ENCODE measurements at places on chromosomes 3 and 15.

- H3K4me3 ChIP-seq: no peak overlapping the region
- no peaks in the 10 kb centered on the region for H3K4me1 ChIP-seq
- no peak for DNase-seq
- H3K27ac ChIP-seq: no peak overlapping the region
- no peaks in the 10 kb centered on the region for H3K27me3 ChIP-seq
- H3K36me3 ChIP-seq: no peaks in the 10 kb centered on the region
Measured at GRCh38 chr3:133103706-133104105, 65.5 kb downstream of the TMEM108 start.

- no peaks in the 10 kb centered on the region for H3K4me1 ChIP-seq
- DNase-seq: no peak
- no peak overlapping the region for H3K27ac ChIP-seq
- H3K36me3 ChIP-seq: peaks cover 64% of the 10 kb centered on the region
Measured at GRCh38 chr3:185595526-185595925, 9.4 kb downstream of the SENP2 start.

GRCh38 chr3:183301937-183302580 lies 49.0 kb downstream of the B3GNT5 start:
- H3K36me3 ChIP-seq: no peaks in the 10 kb centered on the region
- no peak overlapping the region for H3K27ac ChIP-seq
- H3K4me1 ChIP-seq: peaks cover 6% of the 10 kb centered on the region
- H3K27me3 ChIP-seq: no peaks in the 10 kb centered on the region
- no peak overlapping the region for H3K4me3 ChIP-seq
- no peak for DNase-seq

GRCh38 chr3:54426381-54426780 lies 304.0 kb downstream of the CACNA2D3 start:
- no peaks in the 10 kb centered on the region for H3K27me3 ChIP-seq
- H3K4me1 ChIP-seq: peaks cover 3% of the 10 kb centered on the region
- DNase-seq: no peak
- no peak overlapping the region for H3K4me3 ChIP-seq

DNA sequence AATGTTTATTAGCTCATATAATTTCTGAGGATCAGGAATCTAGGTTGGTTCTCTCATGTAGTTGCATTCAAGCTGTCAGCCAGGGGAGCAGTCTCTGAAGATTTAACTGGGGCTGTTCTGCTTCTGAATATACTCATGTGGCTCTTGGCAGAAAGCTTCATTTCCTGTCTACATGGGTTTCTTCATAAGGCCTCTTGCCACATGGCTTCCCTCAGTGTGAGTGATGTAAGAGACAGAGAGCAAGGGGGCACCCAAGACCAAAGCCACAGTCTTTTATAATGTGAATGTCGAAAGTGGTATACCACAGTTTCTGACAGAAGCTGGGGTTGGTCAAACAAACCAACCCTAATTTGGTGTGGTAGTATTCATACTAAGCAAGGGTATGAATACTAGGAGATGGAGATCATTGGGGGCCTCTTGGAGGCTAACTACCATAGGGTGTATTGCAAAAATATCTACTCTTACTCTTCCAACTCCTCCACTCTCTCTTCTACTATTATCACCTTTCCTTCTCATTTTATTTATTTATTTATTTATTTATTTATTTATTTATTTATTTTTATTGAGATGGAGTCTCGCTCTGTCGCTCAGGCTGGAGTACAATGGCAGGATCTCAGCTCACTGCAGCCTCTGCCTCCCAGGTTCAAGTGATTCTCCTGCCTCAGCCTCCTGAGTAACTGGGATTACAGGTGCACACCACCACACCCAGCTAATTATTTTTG lies 123.8 kb downstream of the B3GALNT1 start:
- no peaks in the 10 kb centered on the region for H3K27me3 ChIP-seq
- H3K27ac ChIP-seq: no peak overlapping the region
- H3K4me3 ChIP-seq: no peak overlapping the region
- H3K4me1 ChIP-seq: no peaks in the 10 kb centered on the region
- no peak for DNase-seq

- H3K4me3 ChIP-seq: peak overlapping the region; percentile 78
- peak overlapping the region; percentile 39 for H3K27ac ChIP-seq
- peaks cover 10% of the 10 kb centered on the region for H3K4me1 ChIP-seq
- DNase-seq: peak; percentile 78
- H3K36me3 ChIP-seq: no peaks in the 10 kb centered on the region
- peaks cover 25% of the 10 kb centered on the region for H3K27me3 ChIP-seq
Measured at GRCh38 chr3:183253528-183254486, 754 bp downstream of the B3GNT5 start.

DNA sequence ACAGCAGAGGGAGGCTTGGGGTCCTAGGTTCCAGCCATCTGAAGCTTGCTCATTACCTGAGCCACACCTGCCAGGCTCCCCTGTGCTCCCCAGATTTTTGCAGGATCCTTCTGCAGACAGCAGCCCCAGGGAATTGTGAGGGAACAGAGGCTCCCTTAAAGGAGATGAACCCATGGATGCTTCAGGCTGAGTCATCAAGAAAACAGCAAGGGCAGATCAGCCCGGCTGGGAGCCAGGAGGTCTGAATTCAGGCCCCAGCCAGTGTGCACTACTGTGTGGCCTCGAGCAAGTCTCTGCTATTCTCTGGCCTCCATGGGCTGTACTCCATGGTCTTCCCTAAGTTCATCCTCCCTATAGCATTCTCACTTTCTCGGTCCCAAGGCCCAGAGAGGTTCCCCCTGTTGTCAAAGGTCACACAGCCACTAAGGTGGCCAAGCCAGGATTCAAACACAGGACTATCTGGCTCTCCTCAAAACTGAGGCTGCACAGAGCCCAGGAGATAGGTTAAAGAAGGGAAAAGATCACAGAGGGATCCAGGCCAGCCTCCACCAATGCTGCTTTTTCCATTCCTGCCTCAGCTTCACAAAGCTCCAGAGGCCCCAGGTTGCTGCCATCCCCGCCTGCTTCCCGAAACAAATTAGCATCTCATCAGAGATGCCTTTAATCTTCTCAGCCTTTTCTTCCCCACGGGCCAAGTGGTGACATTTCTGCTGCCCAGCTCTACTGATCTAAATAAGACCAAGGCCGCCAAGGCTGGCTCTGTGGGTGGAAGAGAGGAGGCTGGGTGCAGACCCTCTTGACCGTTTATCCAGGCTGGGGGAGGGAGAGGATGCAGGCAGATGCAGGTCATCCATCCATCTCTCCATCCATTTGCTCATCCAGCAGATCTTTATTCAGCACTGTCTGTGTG lies 21.2 kb upstream of the GRIP2 start:
- peaks cover 3% of the 10 kb centered on the region for H3K4me1 ChIP-seq
- no peaks in the 10 kb centered on the region for H3K36me3 ChIP-seq
- H3K27ac ChIP-seq: no peak overlapping the region
- no peaks in the 10 kb centered on the region for H3K27me3 ChIP-seq

- H3K4me1 ChIP-seq: no peaks in the 10 kb centered on the region
- DNase-seq: no peak
- H3K27ac ChIP-seq: no peak overlapping the region
- H3K27me3 ChIP-seq: no peaks in the 10 kb centered on the region
Measured at GRCh38 chr3:57981483-57982087, 26.6 kb upstream of the FLNB start.

DNA sequence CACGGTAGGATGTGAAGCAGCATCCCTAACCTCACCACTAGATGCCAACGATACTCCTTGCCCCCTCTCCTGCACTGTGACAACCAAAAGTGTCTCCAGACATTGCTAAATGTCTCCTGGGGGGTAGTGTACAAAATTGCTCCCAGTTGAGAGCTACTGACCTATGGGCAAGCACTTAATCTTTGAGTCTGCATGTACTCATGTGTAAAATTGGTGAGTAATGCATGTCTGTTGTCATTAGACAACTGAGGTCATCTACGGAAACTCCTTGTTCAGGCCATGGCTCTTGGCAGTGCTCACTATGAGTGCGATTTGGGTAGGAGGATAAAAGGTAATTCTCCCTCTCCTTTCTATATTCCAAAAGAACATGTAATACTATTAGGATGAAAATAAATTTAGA lies 29.2 kb downstream of the PDHB start:
- no peaks in the 10 kb centered on the region for H3K27me3 ChIP-seq
- H3K4me3 ChIP-seq: no peak overlapping the region
- no peaks in the 10 kb centered on the region for H3K4me1 ChIP-seq
- H3K27ac ChIP-seq: no peak overlapping the region
- DNase-seq: no peak
- no peaks in the 10 kb centered on the region for H3K36me3 ChIP-seq

DNA sequence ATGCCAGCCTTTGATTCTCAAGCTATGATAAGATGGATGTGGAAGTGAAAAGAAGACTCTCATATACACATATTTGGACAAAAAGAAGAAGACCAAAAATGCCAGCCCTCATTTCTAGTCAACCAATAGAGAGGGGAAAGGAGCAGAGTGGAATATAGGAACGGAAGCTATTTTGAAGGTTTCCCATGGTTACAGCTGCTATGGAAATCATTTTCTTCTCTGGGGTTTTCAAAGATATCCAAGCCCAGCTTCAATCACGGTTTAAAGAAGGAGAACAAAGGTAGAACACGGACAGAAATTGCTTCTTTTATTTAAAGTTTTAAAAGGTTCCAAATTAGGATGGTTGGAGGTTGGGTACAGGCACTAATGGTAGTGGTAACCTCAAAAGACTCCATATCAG lies 181.0 kb upstream of the PRICKLE2 start:
- no peaks in the 10 kb centered on the region for H3K27me3 ChIP-seq
- H3K36me3 ChIP-seq: no peaks in the 10 kb centered on the region
- H3K4me3 ChIP-seq: no peak overlapping the region
- H3K4me1 ChIP-seq: no peaks in the 10 kb centered on the region
- no peak overlapping the region for H3K27ac ChIP-seq

GRCh38 chr3:39088889-39089288 lies 18.5 kb downstream of the GORASP1 start:
- H3K27ac ChIP-seq: no peak overlapping the region
- peaks cover 44% of the 10 kb centered on the region for H3K36me3 ChIP-seq
- no peak overlapping the region for H3K4me3 ChIP-seq
- no peaks in the 10 kb centered on the region for H3K27me3 ChIP-seq

DNA sequence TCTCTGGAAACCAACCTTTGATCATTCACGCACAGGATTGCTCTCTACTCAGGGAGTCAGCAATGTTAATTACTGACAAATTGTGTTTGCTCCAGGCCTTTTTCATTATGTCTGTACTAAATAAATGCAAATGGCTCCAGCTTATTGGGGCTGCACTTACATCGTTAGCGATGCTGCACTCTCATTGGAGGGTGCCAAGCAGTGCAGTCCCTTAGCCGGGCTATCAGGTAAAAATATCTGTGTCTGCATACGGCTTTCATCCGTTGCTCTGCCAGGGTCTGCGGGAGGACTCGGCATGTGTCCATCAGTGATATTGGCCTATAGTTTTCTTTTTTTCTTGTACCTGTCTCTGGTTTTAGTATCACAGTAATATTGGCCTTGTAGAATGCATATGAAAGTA lies 471.5 kb upstream of the CADM2 start:
- no peak overlapping the region for H3K4me3 ChIP-seq
- no peak for DNase-seq
- no peaks in the 10 kb centered on the region for H3K36me3 ChIP-seq
- H3K27me3 ChIP-seq: no peaks in the 10 kb centered on the region
- H3K27ac ChIP-seq: no peak overlapping the region
- peaks cover 4% of the 10 kb centered on the region for H3K4me1 ChIP-seq

GRCh38 chr15:39869858-39870515 lies 50.1 kb downstream of the GPR176 start:
- no peaks in the 10 kb centered on the region for H3K36me3 ChIP-seq
- H3K27ac ChIP-seq: no peak overlapping the region
- no peaks in the 10 kb centered on the region for H3K27me3 ChIP-seq
- H3K4me3 ChIP-seq: no peak overlapping the region

GRCh38 chr3:69379661-69380060 lies 6.2 kb downstream of the FRMD4B start:
- no peak for DNase-seq
- H3K27ac ChIP-seq: no peak overlapping the region
- H3K4me1 ChIP-seq: no peaks in the 10 kb centered on the region
- no peaks in the 10 kb centered on the region for H3K27me3 ChIP-seq
- H3K36me3 ChIP-seq: no peaks in the 10 kb centered on the region
- no peak overlapping the region for H3K4me3 ChIP-seq

- H3K4me3 ChIP-seq: no peak overlapping the region
- no peak for DNase-seq
- no peaks in the 10 kb centered on the region for H3K36me3 ChIP-seq
- no peak overlapping the region for H3K27ac ChIP-seq
- H3K27me3 ChIP-seq: no peaks in the 10 kb centered on the region
- no peaks in the 10 kb centered on the region for H3K4me1 ChIP-seq
Measured at GRCh38 chr15:98744506-98744905, 96.2 kb downstream of the IGF1R start.

- no peaks in the 10 kb centered on the region for H3K36me3 ChIP-seq
- H3K27ac ChIP-seq: no peak overlapping the region
- peaks cover 11% of the 10 kb centered on the region for H3K4me1 ChIP-seq
Measured at GRCh38 chr15:70151462-70151861, 53.7 kb upstream of the TLE3 start.

DNA sequence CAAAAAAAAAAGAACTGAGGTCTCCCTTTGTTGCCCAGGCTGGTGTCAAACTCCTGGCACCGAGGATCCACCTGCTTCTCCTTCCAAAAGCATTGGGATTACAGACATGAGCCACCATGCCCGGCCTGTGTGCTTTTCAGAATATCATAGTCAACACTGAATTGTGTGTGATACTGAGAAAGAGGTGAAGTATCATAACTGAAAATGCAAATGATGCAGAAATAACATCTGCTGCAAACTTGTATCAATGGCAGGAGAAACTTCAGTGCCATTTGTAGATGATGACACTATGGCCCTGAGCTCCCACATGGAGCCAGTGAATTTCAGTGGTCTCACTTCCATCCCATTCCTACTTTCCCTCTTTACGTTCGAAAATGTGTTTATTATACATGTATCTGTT lies 21.9 kb downstream of the IL12A start:
- no peaks in the 10 kb centered on the region for H3K4me1 ChIP-seq
- no peaks in the 10 kb centered on the region for H3K27me3 ChIP-seq
- no peak overlapping the region for H3K27ac ChIP-seq
- no peaks in the 10 kb centered on the region for H3K36me3 ChIP-seq
- no peak overlapping the region for H3K4me3 ChIP-seq

- no peak overlapping the region for H3K27ac ChIP-seq
- no peak for DNase-seq
- H3K4me1 ChIP-seq: peaks cover 3% of the 10 kb centered on the region
- H3K36me3 ChIP-seq: no peaks in the 10 kb centered on the region
- H3K27me3 ChIP-seq: no peaks in the 10 kb centered on the region
Measured at GRCh38 chr3:150411546-150411945, 3.4 kb downstream of the TSC22D2 start.

GRCh38 chr3:76369170-76369569 lies 583.8 kb upstream of the ZNF717 start:
- no peaks in the 10 kb centered on the region for H3K27me3 ChIP-seq
- H3K27ac ChIP-seq: no peak overlapping the region
- no peaks in the 10 kb centered on the region for H3K4me1 ChIP-seq
- H3K4me3 ChIP-seq: no peak overlapping the region
- no peak for DNase-seq
- H3K36me3 ChIP-seq: no peaks in the 10 kb centered on the region

DNA sequence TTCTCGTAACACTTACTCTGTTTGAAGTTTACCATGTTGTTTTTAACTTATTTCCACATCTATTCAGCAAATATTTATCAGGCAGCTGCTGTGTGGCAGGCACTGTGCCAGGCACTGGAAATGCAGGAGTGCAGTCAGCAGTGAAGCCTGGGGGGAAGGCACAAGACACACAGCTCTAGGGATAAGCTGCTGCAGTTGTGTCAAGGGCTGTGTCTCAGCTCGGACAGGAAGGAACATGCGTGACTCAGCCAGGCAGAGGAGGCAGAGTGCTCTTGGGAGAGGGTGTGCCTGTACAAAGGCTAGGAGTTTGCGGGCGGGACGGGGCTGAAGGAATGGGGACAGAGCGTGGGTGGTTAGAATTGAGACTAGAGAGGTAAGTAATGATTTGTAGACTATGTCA lies 24.7 kb downstream of the LYSMD4 start:
- no peak overlapping the region for H3K4me3 ChIP-seq
- H3K27me3 ChIP-seq: no peaks in the 10 kb centered on the region
- no peak for DNase-seq
- H3K4me1 ChIP-seq: no peaks in the 10 kb centered on the region
- H3K27ac ChIP-seq: no peak overlapping the region
